ENCODE measurements at places on chromosomes 2 and 18.

DNA sequence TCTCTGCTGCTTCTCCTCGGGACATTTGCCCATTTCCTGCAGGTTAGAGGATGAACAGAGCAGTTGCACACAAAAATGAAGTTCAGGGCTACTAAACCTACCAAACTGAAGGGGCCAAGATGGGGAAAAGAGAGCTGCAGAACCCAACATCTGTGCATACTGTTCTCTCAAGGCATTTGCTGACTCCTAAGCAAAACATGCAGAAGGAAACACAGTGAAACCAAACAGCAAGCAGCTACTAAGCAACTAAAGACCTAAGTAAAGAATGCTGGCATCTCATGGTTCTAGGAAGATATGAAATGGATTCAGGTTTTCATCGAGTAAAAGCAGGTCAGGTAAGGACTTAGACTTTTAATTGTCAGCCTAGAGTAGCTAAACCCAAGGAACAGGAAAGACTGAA is 111.9 kb upstream of the SYT4 start:
- no peak for DNase-seq

DNA sequence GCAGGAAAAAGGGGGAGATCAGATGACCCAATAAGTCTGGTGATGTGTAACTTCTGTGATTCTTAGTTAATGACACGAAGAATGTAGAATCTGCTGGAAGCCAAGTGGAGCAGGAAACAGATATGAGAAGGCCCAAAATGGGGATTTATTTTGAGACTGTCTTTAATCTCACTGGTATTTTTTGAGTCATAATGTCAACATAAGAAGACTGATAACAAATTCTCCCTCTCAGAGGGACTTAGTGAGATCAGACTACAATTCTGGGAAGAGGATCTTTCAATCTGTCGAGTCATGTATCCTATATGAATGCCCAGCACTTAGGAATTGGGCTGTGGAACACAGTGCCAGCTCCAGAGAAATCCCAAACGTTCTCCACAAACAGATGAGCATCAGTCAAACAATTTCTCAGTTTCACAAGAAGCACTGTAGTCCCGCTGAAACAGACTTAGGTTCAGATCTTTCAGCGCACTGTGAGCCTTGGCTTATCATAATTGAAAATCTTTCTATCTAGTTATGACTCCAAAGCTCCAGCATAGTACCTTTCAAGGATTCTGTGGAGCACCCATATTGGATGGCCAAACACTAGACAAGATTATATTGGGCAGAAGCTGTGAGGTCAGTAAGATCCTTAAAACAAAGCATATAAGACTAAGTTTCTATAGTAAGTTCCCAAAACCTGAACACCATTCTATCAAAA is 738.2 kb downstream of the LRP1B start:
- DNase-seq: no peak

DNA sequence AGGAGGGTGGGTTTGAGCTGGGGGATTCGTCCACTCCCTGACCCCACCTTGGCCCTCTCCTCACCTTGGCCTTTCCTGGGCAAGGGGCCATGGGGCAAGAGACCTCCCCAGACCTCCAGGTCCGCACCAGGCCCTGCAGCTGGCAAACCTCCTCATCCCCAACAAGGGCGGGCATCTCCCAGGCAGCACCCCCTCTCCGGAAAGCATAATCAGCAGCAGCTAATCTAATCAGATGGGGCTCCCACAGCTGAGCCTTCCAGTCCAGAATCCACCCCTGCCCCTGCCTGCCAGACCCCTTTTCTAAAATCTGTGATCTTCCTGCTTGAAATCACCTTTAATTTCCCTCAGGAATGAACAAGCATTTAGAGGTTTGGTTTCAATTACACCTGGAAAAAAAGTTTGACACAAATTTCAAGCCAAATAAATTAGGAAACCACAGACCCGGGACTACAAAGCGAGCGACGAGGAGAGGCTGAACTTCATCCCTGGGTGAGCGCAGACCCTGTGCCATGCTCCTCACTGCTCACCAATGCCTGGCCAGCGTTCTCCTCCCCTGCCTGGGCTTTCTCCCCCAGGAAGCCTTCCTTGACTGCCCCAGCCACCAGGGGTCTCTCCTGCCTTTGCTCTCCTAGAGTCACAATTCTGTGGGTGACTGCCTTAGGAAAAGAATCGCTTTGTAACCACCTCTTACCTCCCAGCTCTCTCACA is 143.0 kb upstream of the MYCN start:
- DNase-seq: peak; percentile 100

- no peak for DNase-seq
Observed at GRCh38 chr18:77701977-77702376, 452.3 kb downstream of the GALR1 start.

DNA sequence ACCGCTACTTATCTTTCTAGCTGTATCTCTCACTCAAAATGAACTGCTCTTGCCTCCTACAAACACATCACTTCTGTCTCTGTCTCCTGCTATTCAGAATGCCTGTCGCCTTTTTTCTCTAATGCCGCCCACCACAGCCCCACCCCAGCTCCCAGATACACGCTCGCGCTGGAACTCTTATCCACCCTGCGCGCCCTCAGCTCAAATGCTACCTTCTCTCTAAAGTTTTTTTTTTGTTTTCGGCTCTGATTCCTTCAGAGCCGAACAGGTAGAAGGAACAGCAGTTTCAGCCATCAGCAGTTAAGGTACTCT is 3.9 kb upstream of the SOS1 start:
- DNase-seq: no peak

DNA sequence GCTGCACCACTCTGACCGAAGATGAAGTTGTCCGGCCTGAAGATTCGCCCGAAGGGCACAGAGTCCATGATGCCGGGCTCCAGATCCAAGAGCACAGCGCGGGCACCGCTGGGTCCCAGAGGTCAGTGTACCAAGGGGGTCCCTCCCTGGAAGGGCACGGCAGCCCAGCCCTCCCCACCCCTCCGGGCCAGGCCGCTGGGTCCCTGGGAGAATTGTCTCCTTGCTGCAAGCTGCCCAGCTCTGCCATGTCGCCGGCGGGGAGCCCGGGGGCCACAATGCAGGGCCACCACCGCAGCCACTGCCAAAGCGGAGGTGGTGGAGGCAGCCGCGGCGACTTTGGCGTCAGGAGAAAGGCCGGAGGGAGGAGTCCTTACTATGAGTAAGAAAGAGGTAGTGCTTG is 189.5 kb upstream of the CYRIA start:
- no peak for DNase-seq

GRCh38 chr18:3110034-3110752 is 97.2 kb upstream of the LPIN2 start:
- no peak for DNase-seq

GRCh38 chr2:100969998-100970397 is 32.1 kb upstream of the RPL31 start:
- DNase-seq: no peak

- no peak for DNase-seq
Observed at GRCh38 chr2:239895116-239895515, 130.0 kb downstream of the NDUFA10 start.

- no peak for DNase-seq
Observed at GRCh38 chr2:152399003-152399402, 64.0 kb downstream of the FMNL2 start.

GRCh38 chr2:134462791-134463698 is 209.2 kb downstream of the MGAT5 start:
- no peak for DNase-seq

- DNase-seq: peak; percentile 91
Observed at GRCh38 chr2:156189143-156189542, 143.4 kb downstream of the NR4A2 start.

- no peak for DNase-seq
Observed at GRCh38 chr18:66641056-66641455, 37.2 kb upstream of the CDH19 start.

GRCh38 chr18:35437836-35438235 is 59.9 kb downstream of the INO80C start:
- DNase-seq: no peak

- DNase-seq: no peak
Observed at GRCh38 chr2:63699549-63699839, 110.7 kb downstream of the MDH1 start.

DNA sequence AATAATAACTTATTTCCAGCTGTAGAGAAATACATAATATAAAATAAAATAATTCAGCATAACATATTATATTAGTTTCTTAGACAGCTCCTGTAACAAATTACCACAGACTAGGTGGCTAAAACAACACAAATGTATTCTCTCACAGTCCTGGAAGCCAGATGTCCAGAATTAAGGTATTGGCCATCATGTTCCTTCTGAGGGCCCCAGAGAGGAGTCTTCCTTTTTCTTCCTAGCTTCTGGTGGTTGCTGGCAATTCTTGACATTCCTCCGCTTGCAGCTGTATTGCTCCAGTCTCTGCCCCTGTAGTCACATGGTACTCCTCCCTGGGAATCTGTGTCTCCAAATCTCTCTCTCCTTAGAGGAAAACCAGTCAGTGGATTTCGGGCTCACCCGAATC is 146.8 kb downstream of the RBM43 start:
- DNase-seq: no peak

DNA sequence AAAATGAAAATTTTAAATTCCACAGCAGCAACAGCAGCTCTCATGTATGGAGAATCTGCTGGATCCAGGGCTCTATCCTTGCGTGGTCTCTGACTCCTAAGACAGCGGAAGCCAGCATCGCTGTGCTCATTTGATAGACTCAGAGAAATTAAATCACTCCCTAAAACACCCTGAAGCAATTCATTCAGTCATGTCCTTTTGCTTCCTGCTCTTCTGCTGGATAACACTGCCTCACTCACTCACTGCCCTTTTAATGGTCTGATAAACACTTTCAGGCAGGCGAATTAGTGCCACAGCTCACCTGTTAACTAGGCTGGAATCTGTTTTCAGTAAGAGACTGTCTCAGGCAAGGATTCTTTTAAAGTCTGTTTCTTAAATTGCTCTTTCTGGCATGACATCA is 10.0 kb downstream of the WIPF1 start:
- DNase-seq: no peak
